Activated T-cell treated with anti-CD3 and anti-CD28 coated beads for 24 hours (primary cell): ENCODE measurements at places on chromosomes 12 and 14.
A peak's percentile ranks its signal among the peaks of the same experiment; 100 is the strongest.

DNA sequence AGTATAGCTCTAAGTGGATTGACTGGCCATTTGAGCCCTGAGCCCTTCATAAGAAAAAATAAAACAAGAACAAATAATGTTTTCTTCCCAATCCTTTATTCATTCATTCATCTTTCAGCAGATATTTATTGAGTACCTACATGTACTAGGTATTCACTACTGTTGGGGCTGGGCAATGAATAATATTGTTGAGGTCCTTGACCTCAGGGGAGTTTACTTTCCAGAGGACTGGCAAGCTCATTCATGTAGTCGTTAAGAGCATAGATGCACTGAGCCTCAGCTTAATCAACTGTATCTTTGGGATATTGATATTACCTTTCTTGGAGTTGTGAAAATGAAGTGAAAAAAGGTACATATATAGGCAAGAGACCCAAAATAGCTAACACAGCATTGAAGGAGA, 7.6 kb downstream of the CFAP54 start:
- DNase-seq: no peak

- no peak for DNase-seq
These were observed 13.3 kb upstream of the OTOGL start for GRCh38 chr12:80086025-80086424.

DNA sequence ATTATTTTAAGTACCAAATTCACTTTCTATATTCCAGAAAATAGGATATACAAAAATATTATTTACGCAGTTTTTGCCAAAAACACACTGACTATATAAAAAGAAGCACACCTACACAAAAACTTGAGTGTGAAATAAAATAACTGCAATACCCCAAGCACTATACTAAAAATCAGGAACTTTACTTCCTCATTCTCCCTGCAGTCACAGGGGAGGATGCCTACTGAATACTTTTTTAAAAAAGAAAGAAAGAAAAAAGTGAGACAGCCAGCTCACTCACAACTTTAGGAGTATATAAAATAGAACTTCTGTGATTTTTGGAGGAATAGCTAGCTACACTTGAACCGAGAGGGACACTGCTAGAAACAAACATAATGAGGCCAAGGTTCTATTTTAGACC, 12.2 kb downstream of the RPS6KA5 start:
- DNase-seq: no peak

DNA sequence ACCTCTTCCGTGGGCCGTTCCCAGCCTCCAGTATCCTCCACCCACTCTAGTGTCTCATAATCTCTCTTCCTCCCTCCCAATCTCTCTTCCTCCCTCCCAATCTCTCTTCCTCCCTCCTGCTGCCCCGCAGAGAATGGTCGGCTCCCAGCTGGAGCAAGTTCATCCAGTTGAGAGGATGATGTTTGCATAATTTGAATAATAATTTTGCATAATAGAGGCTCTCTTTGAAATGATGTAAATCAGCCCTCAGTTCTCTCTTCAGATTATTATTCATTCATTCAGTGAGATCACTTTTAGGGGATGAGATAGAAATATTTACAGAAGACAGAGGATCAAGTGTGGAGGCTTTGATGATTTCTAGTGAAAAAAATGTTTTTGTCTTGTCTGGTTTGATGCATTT, 125.0 kb downstream of the PTPN11 start:
- no peak for DNase-seq

DNA sequence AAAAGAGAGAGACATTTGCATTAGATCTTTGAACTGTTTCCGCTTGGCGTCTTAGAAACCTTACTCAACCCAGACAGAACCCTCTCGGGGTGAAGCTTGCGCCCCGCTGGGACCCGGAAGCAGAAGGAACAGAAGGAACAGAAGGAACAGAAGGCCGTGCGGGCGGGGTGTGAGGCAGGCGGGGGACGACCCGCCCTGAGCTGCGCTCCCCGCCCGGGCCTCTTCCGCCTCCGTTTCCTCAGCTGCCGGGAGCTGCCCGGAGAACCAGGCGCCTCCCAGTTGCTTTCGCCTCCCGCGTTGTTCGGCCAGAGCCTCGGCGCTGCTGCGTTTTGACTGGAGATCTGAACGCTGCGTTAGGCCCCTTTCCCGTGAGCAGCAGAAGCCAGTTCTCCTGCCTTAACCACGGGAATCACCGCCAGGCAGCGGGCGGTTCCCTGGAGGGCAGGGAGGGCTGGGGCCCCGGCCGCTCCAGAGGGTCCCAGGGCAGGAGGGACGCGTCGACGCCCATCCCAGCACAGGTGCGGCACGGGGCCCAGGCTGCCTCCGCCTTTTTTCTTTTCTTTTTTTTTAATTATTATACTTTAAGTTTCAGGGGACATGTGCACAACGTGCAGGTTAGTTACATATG, 19.3 kb upstream of the MMP17 start:
- no peak for DNase-seq

GRCh38 chr14:37406095-37406494, 189.0 kb downstream of the FOXA1 start:
- no peak for DNase-seq

DNA sequence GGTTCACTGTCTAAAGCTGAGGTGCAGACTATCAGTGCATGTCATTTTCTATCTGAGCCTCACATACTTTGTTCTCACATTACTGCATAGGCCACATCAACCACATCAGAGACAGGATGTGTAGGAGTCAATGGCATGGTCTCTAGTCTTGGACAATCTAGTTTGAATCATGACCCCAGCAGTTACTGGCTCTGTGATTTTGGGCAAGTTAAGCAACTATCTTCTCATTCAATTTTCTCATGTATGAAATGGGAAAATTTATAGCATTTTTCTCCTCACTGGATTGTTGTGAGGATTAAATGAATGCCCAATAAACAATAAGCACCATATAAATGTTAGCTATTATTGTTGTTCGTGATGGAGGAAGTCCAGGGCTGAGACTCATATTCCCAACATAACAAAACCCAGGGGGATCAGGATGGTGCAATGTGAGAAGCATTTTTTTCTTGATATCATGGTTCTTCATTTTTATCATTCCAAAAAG, 432.6 kb downstream of the LRIG3 start:
- no peak for DNase-seq

- peak; percentile 0 for DNase-seq
These were observed 1.1 kb downstream of the IGF1 start for GRCh38 chr12:102479099-102479885.

DNA sequence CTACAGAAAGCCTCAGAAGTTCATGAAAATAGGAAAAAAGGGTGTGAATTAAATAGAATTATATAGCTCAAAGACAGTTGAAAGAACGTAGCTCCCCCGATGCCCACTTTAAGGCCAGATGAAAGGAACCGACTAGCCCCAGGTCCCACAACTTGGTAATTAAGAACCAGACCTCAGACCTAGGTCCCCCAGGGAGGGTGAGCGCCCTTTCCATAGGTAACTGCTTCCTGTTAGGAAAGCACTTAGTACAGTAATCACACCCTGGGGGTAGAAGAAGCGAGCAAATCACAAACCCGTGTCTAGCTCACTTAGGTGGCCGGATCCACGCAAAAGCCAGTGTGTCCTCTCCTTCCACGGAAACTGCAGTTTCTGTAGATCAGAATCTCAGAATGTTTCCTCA, 77.1 kb downstream of the PLXNC1 start:
- DNase-seq: no peak

- DNase-seq: no peak
These were observed 28.2 kb upstream of the SNAPC1 start for GRCh38 chr14:61733972-61734371.

DNA sequence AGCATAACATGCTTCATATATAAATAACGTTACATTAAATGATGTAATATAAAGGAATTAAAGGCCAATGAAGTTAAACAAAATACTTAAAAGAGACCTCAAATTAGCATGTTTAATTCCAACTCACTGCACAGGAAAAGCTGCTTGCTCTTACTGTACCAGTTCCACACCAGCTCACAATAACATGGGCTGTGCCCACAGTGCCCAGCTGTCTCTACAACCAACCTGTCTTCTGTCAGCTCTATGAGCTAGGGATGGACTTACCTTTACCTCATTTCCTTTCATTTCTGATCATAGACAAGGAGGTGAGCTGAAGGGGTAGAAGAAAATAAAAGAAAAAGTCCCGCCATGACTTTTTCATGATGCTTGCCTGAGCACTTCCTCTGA, 64.8 kb downstream of the NKX2-1 start:
- DNase-seq: no peak

DNA sequence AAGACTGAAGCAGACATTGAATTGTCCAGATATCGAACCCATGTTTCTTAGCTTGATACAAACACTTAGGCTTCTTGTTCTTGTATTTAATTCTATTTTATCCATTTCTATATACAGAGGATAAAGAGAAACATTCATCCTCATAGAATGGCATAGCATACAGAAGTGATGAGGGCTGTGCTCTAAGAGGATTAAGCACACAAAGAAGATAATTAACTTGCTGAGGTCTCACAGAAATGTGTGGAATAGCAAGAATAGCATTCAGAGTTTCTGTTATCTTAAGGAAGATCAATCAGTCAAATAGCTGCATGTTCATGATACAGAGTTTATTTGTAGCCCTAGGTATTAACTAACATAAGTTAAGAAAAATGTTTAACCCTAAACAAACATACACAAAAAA, 27.3 kb upstream of the STRAP start:
- DNase-seq: no peak

DNA sequence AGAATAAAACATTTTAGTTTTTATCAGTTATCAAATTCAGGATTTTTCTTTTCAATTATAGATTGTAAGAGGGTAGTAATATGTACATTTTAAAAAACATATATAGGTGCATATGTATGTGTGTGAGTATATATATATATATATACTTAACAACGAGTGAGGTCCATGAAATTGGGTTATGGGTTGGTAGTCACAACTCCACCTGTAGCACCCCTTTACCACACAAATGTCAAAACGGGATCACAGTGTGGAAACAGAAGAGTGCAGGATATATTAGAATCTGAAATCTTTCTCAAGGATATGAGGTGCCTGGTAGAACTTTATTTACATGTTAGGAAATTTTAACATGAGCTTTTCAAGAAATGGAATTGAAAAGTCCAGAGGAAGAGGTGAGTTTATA, 31.3 kb downstream of the MIA2 start:
- no peak for DNase-seq

DNA sequence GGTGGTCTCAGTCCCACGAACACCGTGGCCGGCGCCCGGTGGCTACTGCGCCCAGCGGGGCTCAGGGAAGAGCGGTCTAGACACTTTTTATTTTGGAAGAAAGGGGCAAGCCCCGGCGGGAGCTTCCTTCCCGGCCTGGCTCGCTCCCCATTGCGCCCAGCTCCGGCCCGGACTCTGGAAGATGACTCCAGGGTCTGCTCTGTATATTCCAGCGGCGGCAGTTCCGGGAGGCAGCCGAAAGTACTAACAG, 225.1 kb upstream of the CRY1 start:
- DNase-seq: no peak

DNA sequence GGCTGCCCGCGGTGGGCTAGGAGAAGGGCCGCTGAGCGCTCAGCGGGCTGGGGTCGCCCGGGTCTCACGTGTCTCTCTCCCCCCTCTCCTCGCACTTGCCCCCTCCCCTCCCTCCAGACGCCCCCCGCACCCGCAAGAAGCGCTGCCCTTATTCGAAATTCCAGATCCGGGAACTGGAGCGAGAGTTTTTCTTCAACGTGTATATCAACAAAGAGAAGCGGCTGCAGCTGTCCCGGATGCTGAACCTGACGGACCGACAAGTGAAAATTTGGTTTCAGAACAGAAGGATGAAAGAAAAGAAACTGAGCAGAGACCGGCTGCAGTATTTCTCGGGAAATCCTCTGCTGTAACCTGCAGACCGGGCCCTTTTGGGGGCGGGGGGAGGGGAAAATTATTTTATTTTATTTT, 314 bp upstream of the HOTAIR start:
- no peak for DNase-seq

- DNase-seq: no peak
These were observed 15.8 kb upstream of the TMEM30B start for GRCh38 chr14:61296719-61297502.

DNA sequence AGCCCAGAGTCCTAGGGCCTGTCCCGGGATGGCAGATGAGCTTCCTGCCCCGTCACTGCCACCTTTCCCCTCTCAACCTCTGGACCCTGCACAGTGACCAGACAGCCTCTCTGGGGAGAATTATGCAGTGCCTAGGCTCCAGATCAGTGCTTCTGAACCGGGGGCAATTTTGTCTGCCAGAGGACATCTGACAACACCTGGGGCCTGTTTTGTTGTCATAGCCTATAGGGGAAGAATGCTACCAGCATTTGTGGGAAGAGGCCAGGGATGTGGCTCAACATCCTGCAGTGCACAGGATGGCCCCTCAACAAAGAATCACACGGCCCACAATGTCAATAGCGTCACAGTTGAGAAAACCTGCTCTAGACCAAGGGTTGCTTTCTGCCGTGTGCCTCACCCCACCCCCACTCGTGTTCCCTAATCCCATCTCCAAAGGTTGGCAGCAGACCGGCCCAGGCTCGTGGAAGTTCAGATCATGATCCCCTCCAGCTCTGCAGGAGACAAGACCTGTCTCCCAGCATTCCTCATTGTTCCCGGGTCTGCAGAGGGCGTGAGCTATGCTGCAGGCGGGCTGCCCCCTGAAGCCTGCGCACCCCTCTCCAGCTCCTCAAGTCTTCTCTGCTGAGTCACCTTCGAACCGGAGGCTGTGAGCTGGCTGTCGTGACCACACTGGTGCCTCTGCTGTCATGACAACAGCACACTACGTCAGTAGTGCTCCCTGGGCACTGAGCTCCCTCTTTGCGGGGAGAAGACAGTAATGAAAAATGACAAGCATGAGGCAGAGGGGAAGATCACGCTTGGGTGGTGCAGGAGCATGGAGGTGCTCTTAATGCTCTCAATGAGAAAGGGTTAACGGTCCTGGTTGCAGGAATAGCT, 2.0 kb upstream of the GAPDH start:
- peak; percentile 83 for DNase-seq
